ENCODE measurements at places on chromosomes 5 and 9. TPM values are rescaled to one million over a fixed set of nuclear protein-coding genes. Genes with fewer than 3 reads are reported as not detected.

DNA sequence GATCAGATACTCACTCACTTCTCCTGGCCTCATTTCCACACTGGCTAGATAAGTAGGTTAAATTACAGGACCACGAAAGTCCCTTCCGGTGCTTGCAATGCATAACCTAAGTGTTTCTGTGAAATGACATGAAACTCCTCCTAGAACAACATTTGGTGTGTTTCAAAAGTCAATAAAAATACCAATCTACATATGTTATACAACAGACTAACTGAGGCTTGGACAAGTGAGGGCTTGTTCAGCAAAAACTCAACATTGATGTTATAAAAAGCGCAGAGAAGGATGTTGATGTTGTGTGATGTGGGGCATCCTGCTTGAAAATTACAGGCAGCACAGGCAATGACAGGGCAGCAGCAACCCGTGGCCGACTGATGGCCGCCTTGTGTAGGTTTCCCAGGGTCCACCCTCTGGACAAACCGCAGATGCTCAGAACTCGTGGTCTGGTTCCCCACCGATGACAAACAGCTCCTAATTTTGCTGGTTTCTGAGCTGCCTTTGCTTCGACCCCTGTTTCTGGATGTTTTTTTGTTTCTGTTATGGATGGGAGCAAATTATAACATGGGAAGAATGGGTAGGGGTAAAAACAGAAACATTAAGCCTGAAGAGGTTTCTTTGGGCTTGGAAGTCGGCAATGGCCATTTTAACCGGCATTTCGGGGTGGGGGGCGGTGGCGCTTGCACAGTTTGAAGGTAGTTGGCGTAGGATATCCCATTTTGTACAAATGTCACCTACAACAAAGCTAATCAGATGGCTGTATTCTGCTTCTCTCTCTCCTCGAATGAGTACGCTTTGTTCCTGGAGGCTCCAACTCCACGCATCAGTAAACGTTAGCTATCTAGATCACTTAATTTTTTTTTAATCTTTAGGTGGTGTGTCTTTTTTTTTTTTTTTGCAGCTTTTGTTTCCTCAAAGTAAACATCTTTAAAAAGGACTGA is 116.1 kb downstream of the PDZD2 start:
- no peak for DNase-seq

Gene FLT4
- 2.3 TPM for total RNA-seq

- DNase-seq = no peak
Observed at GRCh38 chr5:145681686-145682085, 153.5 kb downstream of the PRELID2 start.

GRCh38 chr5:21070858-21071257 is 1082.9 kb upstream of the CDH18 start:
- DNase-seq = no peak

DNA sequence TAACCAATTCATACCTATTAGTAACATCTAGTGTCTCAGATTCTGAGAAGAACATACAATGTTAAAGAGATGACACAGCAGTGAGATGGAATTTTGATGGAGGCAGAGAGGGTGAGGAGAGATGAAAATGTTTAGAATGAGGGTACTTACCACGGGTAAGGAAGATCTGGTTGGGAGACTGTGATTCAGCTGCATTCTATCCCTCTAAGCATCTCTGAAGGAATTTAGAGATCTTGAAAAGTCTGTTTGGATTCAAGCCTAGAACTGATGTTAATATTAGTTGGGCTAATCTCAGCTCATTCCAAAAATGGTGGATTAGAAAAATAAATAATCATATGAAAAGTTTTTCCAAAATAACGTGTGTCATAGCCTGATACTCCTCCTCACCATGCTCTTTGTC is 191.5 kb upstream of the CLINT1 start:
- DNase-seq = no peak

GRCh38 chr5:103866169-103866568 is 303.6 kb upstream of the NUDT12 start:
- no peak for DNase-seq

Gene POLK
- 10.0 TPM for total RNA-seq

- no peak for DNase-seq
Observed at GRCh38 chr9:27043176-27043575, 37.7 kb upstream of the LRRC19 start.

GRCh38 chr9:127555840-127556820 is 55.9 kb upstream of the STXBP1 start:
- DNase-seq = peak; percentile 74

DNA sequence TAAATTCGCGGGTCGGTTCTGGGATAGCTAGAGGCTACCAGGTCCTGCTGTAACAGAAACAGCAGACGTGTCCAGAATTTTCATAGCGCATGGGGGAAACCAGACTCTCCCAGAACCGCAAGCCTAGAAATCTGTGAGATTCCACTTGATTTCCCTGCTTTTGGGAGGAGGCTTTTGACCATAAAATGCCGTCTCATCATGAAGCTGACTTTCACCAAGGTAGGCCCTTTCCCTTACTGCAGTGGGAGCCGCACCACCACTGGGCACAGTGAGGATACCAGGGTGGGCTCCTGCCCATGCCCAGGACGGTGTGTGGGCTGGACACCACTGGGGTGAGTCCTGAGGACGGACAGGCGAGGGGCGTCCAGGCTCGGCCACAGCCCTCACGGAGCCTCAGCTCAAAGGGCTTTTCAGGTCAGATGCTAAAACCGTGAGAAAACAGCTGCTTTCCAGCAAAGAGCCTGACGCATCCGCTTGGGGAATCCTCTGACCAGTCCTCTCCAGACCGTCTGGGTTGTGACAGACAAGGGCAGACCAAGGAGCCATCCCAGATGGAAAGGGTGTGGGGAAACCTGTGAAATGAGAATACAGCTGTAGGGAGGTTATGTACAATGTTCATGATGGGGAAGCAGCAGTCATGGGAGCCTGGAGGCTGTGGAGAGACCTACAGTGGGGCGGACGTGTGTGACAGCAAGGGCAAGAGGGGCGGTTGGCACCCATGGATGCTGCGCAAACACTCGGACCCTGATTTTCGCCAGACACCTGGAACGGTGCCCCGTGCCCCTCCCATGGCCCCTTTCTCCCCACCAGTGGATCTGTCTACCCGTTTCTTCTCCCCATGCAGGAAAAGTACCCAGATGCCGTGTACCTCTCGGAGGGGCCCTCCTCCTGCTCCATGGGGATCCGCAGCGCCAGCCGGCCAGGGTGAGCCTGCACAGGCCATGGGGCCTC is 59.2 kb downstream of the IPPK start:
- no peak for DNase-seq

- DNase-seq = no peak
Observed at GRCh38 chr5:1918488-1919208, 35.9 kb upstream of the IRX4 start.

- DNase-seq = no peak
Observed at GRCh38 chr5:94613583-94613982, 4.8 kb downstream of the KIAA0825 start.

Gene TUT7
- 51.9 TPM for total RNA-seq

DNA sequence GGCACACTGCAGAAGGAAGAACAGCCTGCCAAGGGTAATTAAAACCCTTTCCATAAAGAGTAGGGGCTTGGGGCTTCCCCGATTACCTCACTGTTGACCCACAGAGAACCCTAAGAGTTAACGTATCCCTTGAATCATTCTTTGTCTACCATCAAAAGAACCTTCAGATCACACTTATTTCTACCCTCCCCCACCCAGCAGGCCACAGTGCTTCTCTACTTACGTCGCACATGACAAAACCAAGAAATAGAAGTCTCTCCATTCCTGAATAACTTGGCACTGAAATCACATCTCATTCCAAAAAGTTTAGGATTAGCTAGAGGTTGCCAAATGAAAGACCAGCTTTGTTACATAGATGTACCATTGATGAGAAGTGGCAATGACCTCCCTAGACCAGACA is 268.7 kb upstream of the GAS1 start:
- DNase-seq = no peak

DNA sequence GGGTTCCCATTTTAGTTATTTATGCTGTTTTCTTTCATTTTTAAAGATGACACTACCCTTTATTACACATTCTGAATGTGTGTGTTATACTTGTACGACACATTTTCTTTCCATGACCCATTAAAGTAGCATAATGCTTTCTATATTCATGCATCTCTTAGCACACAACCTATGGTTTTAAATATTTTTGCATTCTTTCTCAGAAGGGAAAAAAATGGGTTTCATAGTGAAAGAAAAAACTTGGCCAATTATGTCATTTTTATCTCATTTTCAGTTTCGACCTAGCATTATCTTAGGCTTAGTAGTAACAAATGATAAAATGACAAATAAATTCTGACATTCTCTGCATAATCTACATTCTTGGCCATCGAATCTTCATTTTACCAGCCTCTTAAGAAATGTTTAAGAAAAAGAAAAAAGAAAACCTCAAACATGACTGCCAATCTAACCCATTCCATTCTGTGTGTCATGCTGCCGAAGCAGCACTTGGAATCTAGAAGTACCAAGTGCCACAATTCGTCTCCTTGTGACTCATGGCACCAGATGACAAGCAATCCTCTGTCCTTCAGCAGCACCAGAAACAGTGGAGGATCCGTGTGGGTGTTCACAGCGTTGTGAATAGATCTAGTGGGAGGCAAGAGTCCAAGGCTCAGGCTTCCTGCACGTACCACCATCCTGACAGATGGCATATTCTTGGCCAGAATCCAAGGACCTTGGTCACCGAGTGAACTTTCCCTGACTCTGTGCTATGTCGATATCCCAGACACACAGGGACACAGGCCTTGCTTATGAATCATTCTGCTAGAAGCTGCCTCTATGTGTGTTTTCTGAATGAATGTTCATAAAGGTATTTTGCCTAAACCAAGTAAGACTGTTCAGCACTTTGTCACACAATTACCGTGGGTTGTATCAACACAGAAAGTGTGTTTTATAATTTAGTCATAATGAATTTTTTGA is 502.7 kb downstream of the NR2F1-AS1 start:
- no peak for DNase-seq

DNA sequence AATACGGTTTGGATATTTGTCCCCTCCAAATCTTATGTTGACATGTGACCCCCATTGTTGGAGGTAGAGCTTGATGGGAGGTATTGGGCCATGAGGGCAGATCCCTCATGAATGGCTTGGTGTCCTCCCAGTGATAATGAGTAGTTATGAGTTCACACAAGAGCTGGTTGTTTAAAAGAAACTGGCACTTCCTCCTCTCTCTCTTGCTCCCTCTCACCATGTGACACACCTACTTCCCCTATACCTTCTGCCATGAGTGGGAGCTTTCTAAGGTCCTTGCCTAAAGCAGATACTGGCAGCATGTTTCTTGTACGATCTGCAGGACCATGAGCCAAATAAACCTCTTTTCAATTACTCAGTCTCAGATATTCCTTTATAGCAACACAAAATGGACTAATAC is 132.0 kb downstream of the PIK3R1 start:
- DNase-seq = no peak

DNA sequence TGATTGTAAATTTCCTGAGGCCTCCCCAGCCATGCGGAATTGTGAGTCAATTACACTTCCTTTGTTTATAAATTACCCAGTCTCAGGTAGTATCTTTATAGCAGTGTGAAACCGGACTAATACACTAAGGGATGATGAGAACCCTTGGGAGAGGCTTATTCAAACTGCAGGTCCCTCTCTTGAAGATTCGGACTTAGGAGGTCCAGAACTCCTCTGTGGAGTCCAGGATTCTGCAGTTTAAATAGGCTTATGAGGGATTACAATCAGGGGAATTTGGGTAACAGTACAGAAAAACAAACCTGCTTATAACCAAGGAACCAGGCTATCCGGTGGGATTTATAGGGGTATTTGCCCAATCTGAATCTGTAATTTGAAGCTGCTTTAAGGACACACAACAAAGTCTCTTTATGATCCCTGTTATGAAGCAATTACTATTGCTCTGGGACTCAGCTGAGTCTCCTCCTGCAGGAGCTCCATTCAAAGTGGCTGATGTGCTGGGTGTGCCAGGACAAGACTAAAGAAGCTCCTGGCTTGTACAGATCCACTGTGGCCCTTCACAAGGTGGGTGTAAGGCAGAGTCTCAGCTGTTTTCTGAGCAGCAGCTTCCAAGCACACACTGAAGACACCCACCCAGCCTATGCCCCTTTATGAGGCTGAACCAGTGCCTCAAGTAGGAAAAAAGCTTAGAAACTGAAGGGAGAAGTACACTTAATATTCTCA is 41.8 kb upstream of the LHFPL2 start:
- no peak for DNase-seq

Gene PAEP
- not detected for total RNA-seq

Gene LMX1B
- total RNA-seq = not detected

- no peak for DNase-seq
Observed at GRCh38 chr5:154962494-154962893, 21.6 kb downstream of the MRPL22 start.

- DNase-seq = no peak
Observed at GRCh38 chr9:98568234-98568908, 140.4 kb downstream of the GABBR2 start.

- DNase-seq = no peak
Observed at GRCh38 chr5:56052735-56053134, 58.0 kb upstream of the IL6ST start.

GRCh38 chr5:67983251-67984110 is 232.1 kb upstream of the PIK3R1 start:
- DNase-seq = no peak

Gene RAPGEF1
- total RNA-seq = 130 TPM

DNA sequence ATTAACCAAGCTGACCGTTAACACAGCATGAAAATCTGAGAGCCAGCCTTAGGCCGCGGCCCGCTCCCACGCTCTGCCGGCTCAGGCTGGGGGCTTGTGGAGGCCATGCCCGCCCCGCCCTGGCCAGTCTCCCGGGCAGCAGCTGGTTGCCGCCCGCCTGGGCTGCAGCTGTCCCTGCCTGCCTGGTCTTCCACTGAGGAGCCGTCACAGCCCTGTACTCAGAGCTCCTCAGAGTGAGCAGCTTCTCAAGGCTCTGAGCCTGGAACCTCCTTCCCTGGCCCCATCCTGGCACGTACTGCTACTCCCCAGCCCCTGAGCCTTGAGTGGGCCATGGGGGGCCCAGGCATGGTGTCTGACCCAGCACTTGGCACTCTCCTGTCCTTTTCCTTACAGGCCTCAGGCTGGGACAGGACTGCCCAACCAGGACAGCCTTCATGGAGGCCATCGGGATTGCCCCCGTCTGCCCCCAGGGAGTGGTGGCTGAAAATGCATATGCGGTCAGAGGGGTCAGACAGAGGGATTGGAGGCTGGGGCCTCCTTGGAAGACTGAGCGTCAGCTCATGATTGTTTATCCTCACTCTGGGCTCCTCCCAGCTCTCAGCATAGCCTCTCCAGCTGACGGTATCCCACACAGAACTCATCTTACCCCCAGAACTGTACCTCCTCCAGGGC is 11.9 kb downstream of the FGFR4 start:
- no peak for DNase-seq

DNA sequence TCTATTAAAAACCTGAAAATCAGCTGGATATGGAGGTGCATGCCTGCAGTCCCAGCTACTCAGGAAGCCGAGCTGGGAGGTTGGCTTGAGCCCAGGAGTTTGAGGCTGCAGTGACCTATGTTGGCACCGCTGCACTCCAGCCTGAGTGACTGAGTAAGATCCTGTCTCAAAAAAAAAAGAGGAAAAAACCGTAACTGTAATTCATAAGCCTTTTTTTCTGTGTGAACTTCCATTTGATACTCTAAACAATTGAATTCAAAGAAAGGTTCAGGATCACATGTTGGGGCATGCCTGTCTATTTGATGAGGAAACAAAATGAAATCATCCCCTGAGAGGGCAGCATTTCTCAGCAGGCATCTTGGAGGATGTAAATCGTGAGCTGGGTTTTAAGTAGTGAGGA is 38.8 kb downstream of the ITGA2 start:
- DNase-seq = no peak

- peak; percentile 54 for DNase-seq
Observed at GRCh38 chr9:4596165-4596922, 65.8 kb upstream of the PLPP6 start.

GRCh38 chr9:136562746-136563495 is 17.1 kb upstream of the NOTCH1 start:
- no peak for DNase-seq
